ENCODE measurements at places on chromosomes 11 and 22.

- DNase-seq = no peak
Observed at GRCh38 chr11:2250041-2250440, 20.3 kb downstream of the ASCL2 start.

DNA sequence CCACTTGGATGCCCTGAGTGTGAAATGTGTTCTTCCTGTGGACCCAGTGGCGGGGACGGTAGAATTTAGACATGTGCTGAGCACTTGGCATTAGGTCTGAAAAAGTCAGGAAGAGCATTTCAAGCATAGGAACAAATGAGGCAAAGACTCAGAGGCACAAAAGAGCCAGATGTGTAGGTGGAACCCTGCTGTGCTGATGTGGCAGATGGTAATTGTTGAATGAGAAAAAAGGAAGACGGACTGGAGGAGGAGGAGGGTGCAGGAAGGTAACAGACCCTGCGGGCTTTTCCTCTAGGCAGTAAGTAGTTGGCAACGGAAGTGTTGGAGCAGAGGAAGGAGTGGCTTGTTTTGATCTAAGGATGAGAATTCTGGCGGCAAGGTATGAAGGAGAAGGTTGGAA is 985.8 kb downstream of the TBC1D22A start:
- DNase-seq = no peak

DNA sequence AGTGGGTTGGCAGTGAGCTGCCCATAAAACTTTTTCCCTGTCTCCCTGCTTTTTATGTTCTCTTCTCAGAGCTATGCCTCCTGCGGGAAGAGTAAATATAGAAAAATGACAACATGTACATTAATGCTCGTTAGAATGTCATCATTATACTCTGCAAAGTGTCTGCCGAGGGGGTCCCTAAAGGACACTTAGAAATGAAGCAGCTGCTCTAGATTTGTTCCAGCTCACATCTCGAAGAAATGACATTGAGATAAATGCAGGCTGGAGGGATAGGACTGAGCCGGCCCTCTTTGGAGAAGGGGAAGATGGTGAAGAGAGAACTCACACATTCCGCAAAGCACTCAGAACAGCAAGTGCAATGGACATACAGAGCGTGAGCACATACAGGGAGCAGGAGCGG is 240.0 kb downstream of the NXPE2 start:
- DNase-seq = no peak

GRCh38 chr22:48531108-48531507 is 1296.6 kb downstream of the BRD1 start:
- DNase-seq = no peak

DNA sequence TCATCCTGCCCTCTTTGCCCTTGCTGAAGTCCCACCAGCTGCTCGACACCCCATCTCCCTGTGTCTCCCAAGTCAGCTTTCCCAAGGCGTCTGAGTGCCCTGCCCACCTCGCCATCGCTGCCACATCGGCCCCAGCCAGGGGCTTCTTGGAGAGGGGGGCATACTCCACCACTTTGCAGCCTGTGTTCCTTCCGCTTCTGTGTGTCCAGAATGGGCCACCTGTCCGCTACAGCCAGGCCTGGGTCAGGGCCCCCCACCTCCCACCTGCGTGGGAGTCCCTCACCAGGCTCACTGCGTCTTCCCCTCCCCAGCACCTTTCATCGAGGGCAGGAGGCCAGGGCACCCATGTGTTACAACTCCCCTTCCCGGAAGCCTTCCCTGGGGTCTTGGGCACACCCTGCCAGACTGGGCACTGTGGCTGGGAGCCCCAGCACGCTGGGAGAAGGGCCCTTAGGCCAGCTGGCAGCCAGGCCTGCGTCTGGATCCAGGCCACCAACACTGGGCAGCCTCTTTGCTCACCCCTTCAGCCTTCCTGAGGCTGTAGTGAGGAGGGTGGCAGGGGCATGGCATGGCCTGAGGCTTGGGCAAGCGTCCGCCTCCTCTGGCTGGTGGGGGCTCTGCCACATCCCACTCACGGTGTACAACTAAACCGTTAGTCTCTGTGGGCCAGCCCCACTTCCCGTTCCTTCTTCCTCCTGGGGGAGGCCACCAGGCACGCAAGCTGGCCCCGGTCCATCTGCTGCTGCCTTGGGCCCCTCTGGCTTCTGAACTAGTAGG is 13.4 kb downstream of the CPT1A start:
- DNase-seq = peak; percentile 36

GRCh38 chr22:28899199-28899853 is 16.0 kb downstream of the ZNRF3 start:
- peak; percentile 21 for DNase-seq

DNA sequence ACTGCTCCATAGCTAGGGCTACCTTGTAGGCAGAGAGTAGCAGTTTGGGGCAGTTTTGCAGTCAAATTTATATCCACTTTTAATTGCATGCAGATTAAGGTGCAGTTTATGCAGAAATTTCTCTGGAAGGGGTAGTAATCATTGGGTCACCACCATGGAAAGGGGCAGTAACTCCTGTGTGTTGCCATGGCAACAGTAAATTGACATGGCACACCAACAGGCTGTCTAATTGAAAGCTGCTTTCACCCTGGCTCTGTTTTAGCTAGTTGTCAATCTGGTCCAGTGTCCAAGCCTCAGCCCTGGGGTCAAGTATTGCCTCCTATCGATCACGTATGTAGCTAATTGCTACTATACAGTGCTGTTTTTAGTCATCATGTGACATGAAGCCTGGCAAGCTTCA is 786.1 kb upstream of the CNTN5 start:
- DNase-seq = no peak

GRCh38 chr22:37186228-37186996 is 1.6 kb downstream of the C1QTNF6 start:
- DNase-seq = peak; percentile 75

DNA sequence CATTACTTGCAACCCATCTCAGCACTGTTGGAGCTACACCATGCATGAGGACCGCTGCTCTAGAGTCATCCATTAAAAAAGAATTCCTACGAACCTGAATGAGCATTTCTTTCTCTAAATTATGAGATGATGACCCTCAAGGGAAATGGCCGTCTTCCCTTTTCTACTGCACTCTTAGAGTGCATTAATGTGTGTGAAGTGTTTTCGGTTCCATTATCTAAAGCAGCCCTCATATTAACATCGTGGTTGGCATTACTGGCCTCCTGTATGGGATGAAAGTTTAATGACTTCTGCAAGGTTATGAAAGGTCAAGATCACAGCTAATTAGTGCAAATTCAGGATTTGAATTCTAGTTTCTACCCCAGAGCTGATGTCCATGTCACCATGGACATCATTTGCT is 16.7 kb downstream of the CD44 start:
- no peak for DNase-seq

DNA sequence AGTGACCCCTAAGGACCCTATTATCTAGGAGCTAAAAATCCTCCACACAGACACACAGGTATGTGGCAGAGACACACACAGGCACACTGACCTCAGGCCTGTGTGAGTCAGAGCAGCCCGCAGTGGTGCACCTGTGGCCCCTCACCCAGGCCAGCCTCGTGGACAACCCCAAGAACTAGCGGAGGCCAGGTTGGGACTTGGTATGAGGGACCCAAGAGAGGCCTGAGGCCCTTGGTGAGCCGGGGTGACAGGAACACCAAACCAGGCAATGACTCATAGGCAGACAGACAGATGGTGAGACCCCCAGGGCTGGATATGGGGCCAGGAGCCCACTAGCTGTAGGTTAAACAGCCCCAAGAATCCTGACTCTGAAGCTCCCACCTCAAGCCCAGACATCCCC is 6.0 kb downstream of the CASTOR1 start:
- DNase-seq = no peak

- DNase-seq = peak; percentile 91
Observed at GRCh38 chr22:19431649-19432132, at the start of gene HIRA. Gene HIRA (minus strand): TSS chr22:19431733. CDS start chr22:19431476, 257 bp downstream.

- DNase-seq = no peak
Observed at GRCh38 chr11:133795088-133795487, 50.2 kb downstream of the SPATA19 start.

GRCh38 chr11:128582496-128583366 is 4.6 kb downstream of the ETS1 start:
- DNase-seq = no peak

DNA sequence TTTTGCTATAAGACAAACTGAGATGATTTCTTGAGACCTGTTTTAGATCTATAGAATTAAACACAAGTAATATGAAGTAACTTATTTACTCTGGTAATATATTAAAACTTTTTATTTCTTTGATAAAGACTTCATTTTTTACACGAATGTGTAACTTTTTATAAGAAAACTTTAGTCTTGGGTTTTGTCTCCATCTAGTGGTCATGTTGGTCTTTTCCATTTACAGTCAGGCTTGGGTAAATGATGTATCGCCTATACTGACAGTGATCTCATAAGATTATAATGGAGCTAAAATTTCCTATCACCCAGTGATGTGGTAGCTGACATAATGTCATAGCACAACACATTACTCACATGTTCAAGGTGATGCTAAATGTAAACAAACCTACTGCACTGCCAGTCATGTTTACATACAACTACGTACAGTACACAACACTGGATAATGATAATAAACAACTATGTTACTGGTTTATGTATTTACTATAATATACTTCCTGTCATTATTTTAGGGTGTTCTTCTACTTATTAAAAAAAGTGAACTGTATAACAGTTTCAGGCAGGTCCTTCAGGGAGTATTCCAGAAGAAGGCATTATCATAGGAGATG is 7.5 kb upstream of the C11orf97 start:
- peak; percentile 64 for DNase-seq

- no peak for DNase-seq
Observed at GRCh38 chr11:108322666-108323065, 99.8 kb downstream of the ATM start.

DNA sequence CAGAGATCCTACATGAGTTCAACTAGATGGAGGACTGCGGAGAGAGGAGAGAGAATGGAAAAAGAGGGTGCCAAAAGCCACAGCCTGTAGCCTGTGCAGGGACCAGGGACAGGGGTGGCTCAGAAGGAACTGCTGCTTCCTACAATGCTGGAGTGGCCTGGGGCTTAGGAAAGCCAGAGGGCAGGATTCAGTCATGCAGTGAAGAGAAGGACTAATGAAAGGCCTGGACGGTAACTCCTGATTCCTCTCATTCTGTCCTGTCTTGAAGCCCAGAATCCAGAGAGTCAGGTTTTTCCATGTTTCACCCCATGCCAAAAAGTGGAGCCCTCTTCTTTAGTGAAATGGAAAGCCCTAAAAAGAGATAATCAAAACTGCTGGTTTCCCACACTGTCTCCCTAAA is 48.4 kb upstream of the INCENP start:
- DNase-seq = no peak

DNA sequence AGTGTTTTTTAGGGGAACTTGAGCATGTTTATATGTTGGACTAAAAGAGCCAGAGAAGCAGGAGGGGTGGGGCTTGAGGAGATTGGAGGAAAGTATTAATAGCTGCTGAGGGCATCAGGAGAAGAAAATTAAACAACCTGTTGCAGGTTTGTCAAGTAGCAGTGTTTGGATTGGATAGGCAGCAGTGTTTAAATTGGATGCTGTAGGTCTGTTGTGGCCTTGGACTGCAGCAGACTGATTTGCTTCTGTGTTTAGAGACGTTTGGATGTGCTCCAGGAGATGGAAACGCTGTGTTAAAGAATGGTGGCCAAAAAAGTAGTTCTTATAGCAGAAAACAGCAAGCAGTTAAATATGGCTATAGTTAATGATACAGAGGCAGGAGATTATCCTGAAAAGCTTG is 5.7 kb downstream of the EIF3L start:
- DNase-seq = no peak

GRCh38 chr11:122267602-122268001 is 151.6 kb upstream of the BLID start:
- DNase-seq = no peak

- no peak for DNase-seq
Observed at GRCh38 chr11:93216511-93217101, 18.8 kb upstream of the SLC36A4 start.

- DNase-seq = peak; percentile 12
Observed at GRCh38 chr11:74749965-74750296, 1.3 kb downstream of the RNF169 start.

DNA sequence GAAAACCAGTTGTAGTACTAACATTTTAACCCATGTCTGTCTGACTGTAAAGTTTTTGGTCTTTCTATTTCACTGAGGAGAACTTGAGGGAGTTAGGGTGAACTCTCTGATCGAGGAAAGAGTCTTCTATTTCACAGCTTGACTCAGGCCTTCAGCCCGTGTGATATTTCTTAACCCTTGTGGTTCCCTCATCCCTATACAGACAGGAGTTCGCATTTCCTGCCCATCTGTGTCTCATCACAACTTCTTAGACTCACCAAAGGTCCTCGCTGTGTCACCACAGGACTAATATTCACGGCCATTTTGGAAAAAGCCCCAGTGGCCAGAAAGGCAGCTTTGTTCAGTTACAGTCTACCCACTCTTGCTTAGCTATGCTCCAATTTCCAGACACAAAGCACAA is 172.8 kb downstream of the FAM181B start:
- DNase-seq = no peak

DNA sequence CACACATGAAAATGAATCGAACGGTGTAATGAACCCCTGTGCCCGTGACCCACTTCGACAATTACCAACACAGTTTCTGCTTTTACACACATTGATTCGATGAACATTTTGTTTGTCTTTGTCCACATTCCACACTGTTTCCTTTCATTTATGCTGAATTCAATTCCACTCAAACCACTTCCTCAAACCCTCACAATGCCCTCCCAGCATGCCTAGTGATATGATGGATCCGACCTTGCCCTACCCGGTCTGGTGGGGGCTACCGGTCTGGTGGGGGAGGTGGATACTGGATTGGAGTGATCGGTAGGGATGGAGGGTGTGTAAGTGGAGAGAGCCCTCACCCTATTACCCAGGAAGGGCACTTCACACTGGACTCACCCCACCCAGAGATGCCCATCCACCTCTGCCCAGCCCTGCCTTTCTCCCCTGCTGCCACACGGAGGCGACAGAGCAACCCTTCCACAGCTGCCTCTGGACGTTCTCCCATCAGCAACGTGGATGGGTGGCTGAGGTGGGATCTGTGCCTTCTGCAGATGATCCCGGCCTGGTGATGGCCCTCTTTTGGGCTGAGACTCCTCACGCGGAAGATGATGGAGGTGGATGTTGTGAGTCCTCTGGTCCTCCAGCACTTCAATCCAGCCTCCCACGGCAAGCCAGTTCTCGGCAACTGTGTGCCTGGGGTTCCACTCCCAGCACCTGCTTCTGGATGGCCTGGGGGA is 33.0 kb upstream of the P2RY2 start:
- DNase-seq = peak; percentile 77

- no peak for DNase-seq
Observed at GRCh38 chr11:60818057-60818456, 23.9 kb upstream of the CCDC86 start.

DNA sequence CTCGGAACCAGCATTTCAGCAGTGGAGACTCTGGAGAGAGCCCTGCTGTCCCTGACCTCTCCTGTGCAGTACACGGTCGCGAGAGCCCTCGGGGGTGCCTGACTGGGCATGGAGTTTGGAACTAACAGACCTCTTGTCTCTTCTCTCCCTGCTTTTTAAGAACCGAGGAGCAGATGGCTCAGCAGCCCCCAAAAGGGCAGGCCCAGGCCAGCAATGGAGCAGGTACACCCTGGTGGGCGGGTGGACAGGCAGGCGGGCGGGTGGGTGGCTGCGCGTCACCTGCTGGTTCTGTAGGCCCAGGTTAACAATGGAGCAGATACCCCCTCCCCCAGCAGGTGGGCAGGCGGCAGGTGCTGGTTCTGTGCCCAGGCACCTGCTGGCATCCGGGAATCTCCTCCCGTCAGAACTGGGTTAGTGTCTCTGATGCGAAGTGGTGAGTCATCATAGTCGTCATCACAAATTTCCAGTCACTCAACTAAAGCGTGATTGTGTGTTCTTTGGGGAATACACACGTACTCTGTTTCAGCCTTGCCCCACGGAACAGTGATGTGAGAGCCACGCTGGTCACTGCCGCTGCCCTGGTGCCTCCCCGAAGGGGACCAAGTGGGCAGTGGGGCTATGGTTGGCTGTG is 41.1 kb downstream of the GRAMD4 start:
- DNase-seq = no peak

Data from B cell (primary cell).